ENCODE measurements at places on chromosomes 7 and 10.

GRCh38 chr7:119684763-119685162 is 588.2 kb upstream of the KCND2 start:
- no peaks in the 10 kb centered on the region for H3K36me3 ChIP-seq
- DNase-seq = no peak
- no peak overlapping the region for H3K4me3 ChIP-seq
- no peaks in the 10 kb centered on the region for H3K4me1 ChIP-seq
- H3K27ac ChIP-seq = no peak overlapping the region

GRCh38 chr7:8314566-8314965 is 52.6 kb upstream of the ICA1 start:
- no peak for DNase-seq
- no peak overlapping the region for H3K27ac ChIP-seq
- H3K36me3 ChIP-seq = no peaks in the 10 kb centered on the region

- peak; percentile 9 for DNase-seq
- peaks cover 6% of the 10 kb centered on the region for H3K27me3 ChIP-seq
- H3K4me3 ChIP-seq = no peak overlapping the region
- no peak overlapping the region for H3K27ac ChIP-seq
- H3K36me3 ChIP-seq = no peaks in the 10 kb centered on the region
Observed at GRCh38 chr10:125982260-125982948, 86.0 kb downstream of the FANK1 start.

- H3K4me1 ChIP-seq = no peaks in the 10 kb centered on the region
- no peaks in the 10 kb centered on the region for H3K36me3 ChIP-seq
- H3K27ac ChIP-seq = no peak overlapping the region
- no peak for DNase-seq
- no peak overlapping the region for H3K4me3 ChIP-seq
Observed at GRCh38 chr7:80708123-80708522, 69.7 kb downstream of the CD36 start.

DNA sequence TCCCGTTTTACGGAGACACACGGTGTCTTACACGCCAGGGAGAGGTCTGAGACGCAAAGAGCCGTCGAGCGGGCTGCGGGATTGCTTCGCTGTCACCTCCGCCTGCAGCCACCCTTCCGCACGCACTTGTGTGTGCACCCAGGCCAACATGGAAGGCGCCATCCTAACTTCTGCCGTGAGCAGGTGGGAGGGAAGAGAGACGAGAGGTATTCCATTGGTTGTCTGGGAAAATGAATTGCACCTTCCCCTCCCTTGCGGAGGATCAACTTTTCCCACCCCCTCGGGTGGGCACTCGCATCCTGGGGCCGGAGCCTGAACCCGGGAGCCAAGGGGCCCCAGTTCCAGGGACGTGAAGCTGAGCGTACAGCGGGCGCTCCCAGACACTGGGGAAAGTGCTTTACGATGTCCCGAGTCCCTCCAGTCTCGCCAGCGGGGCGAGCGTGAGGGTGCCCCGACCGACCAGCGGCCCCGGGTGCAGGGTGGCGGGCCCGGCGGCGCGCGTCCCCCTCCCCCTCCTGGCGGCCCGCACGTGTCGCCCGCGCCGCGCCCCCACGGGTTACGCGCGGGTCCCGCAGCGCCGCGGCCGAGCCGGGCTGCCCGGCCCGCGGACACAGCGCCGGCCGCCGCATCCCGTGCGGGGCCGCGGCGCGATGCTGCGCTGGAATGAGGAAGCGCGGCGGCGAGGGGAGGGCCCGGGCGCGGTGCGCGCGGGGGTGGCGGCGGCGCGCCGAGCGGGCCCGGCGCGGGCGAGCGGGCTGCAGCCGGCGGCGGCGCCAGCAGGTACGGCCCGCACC is 984 bp upstream of the IKZF1 start:
- peaks cover 38% of the 10 kb centered on the region for H3K4me1 ChIP-seq

GRCh38 chr10:60382946-60383681 is 6.6 kb downstream of the ANK3 start:
- H3K4me1 ChIP-seq = peaks cover 2% of the 10 kb centered on the region
- no peak overlapping the region for H3K4me3 ChIP-seq
- no peak overlapping the region for H3K27ac ChIP-seq
- no peaks in the 10 kb centered on the region for H3K36me3 ChIP-seq

GRCh38 chr10:48254750-48255512 is 19.6 kb downstream of the FRMPD2 start:
- H3K4me1 ChIP-seq = no peaks in the 10 kb centered on the region
- peaks cover 7% of the 10 kb centered on the region for H3K27me3 ChIP-seq
- H3K36me3 ChIP-seq = no peaks in the 10 kb centered on the region
- DNase-seq = no peak

- no peaks in the 10 kb centered on the region for H3K36me3 ChIP-seq
- H3K4me1 ChIP-seq = no peaks in the 10 kb centered on the region
- H3K27me3 ChIP-seq = no peaks in the 10 kb centered on the region
- DNase-seq = peak; percentile 3
Observed at GRCh38 chr10:81680359-81680758, 194.6 kb upstream of the NRG3 start.

GRCh38 chr7:70094831-70095230 is 496.6 kb downstream of the AUTS2 start:
- no peak for DNase-seq
- no peaks in the 10 kb centered on the region for H3K27me3 ChIP-seq
- no peaks in the 10 kb centered on the region for H3K4me1 ChIP-seq
- no peaks in the 10 kb centered on the region for H3K36me3 ChIP-seq
- no peak overlapping the region for H3K4me3 ChIP-seq

GRCh38 chr7:50262916-50263690 is 41.4 kb upstream of the IKZF1 start:
- H3K27me3 ChIP-seq = no peaks in the 10 kb centered on the region
- no peak for DNase-seq
- H3K4me1 ChIP-seq = peaks cover 89% of the 10 kb centered on the region

DNA sequence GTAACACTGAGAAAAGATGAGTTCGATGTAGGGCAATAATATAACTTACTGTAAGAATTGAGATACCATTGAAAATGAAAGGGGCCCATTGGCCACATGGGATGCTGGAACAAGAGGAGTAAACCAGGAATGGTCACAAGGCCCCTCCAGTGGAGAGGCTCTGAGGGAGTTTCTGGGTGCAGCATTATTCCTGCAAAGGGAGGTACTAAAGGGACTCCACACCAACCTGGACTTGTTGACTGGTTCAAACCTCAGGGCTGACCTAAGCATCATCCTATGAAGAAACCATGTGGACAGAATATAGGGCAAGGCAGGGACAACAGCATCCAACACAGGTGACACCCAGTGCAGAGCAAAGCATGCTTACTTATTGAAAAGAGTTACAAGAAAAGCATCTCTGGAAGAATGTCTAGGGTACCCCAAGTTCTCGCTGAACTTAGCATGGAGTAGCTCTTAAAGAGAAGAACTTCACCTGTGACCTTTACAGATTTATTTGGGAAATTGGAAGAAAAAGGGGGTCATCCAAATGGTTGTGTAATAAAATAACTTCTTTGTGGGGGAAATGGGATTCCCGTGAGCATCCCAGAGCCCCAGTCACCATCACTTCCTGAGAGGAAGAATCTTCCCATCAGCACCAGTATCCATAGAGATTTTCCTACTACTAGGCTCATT is 34.7 kb downstream of the PRSS2 start:
- no peaks in the 10 kb centered on the region for H3K27me3 ChIP-seq
- peaks cover 52% of the 10 kb centered on the region for H3K36me3 ChIP-seq
- peaks cover 94% of the 10 kb centered on the region for H3K4me1 ChIP-seq
- peak overlapping the region; percentile 97 for H3K27ac ChIP-seq

GRCh38 chr10:72276013-72276387 is 2.3 kb downstream of the DDIT4 start:
- H3K27me3 ChIP-seq = no peaks in the 10 kb centered on the region
- DNase-seq = peak; percentile 74
- peaks cover 35% of the 10 kb centered on the region for H3K4me1 ChIP-seq
- H3K27ac ChIP-seq = peak overlapping the region; percentile 97
- H3K4me3 ChIP-seq = peak overlapping the region; percentile 100

- no peaks in the 10 kb centered on the region for H3K4me1 ChIP-seq
- no peak overlapping the region for H3K27ac ChIP-seq
- peaks cover 1% of the 10 kb centered on the region for H3K27me3 ChIP-seq
- no peak for DNase-seq
- no peak overlapping the region for H3K4me3 ChIP-seq
- H3K36me3 ChIP-seq = no peaks in the 10 kb centered on the region
Observed at GRCh38 chr7:95342642-95343307, 18.4 kb upstream of the PON1 start.

GRCh38 chr10:67697724-67698131 is 1.7 kb upstream of the CTNNA3 start:
- H3K4me3 ChIP-seq = no peak overlapping the region
- H3K27ac ChIP-seq = no peak overlapping the region
- no peaks in the 10 kb centered on the region for H3K36me3 ChIP-seq
- DNase-seq = peak; percentile 9

- no peak overlapping the region for H3K27ac ChIP-seq
- H3K36me3 ChIP-seq = no peaks in the 10 kb centered on the region
- H3K4me1 ChIP-seq = peaks cover 13% of the 10 kb centered on the region
- H3K27me3 ChIP-seq = peaks cover 1% of the 10 kb centered on the region
Observed at GRCh38 chr7:87226495-87226894, 7.0 kb upstream of the TMEM243 start.

GRCh38 chr7:22039670-22040069 is 94.0 kb upstream of the CDCA7L start:
- H3K27me3 ChIP-seq = peaks cover 11% of the 10 kb centered on the region
- H3K27ac ChIP-seq = no peak overlapping the region
- H3K4me1 ChIP-seq = no peaks in the 10 kb centered on the region

DNA sequence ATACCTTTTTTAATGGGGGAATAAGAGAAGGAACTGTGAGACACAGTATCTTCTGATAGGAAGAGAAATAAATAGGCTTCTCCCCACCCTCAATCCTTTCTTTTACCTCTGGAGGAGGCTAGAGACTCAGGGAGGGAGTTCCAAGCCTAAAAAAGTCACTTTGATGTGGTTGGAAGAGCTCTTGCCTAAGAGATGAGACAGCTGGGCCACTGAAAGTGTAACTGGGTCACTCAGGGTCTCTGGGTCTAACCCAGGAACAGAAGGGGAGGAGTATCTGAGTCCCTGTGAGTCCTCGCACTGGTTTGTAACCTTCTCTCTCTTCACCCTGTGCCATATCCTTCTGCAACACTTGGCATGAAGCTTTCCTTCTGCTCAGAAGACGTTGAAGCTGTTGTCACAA is 222.9 kb upstream of the AGK start:
- H3K27me3 ChIP-seq = peaks cover 10% of the 10 kb centered on the region
- no peak overlapping the region for H3K4me3 ChIP-seq
- no peak for DNase-seq
- no peaks in the 10 kb centered on the region for H3K4me1 ChIP-seq
- H3K36me3 ChIP-seq = no peaks in the 10 kb centered on the region
- H3K27ac ChIP-seq = no peak overlapping the region

DNA sequence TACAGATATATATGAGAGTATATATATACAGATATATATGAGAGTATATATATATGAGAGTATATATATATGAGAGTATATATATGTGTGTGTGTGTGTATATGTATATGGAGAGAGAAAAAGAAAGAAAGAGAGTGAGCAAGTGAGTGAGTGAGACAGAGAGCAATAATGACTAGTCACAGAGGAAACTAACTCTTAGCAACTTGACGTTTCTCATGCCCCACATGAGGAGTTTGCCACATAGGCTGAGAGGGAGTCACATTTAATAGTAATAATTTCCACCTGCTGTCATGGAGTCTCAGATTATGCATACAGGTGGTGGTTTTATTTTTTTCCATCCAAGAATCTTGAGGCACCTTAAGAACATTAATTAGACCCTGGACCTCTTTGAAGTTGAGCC is 199.9 kb downstream of the GATA3 start:
- H3K27me3 ChIP-seq = no peaks in the 10 kb centered on the region
- H3K4me3 ChIP-seq = peak overlapping the region; percentile 27
- peaks cover 21% of the 10 kb centered on the region for H3K4me1 ChIP-seq

Measured in activated CD8-positive, alpha-beta T cell treated with anti-CD3 and anti-CD28 coated beads for 36 hours (primary cell).